ENCODE measurements at places on chromosomes 1 and 21. TPM values are rescaled to one million over a fixed set of nuclear protein-coding genes. Genes with fewer than 3 reads are reported as not detected.

The KAZN gene
- 8.6 TPM for total RNA-seq

The KIAA1614 gene
- 8.4 TPM for total RNA-seq

The AGRN gene
- 95.9 TPM for total RNA-seq

The EVA1C gene
- 8.4 TPM for total RNA-seq

The NECTIN4 gene
- total RNA-seq, result 0.32 TPM

The OR2T2 gene
- total RNA-seq, result not detected

The KPRP gene
- total RNA-seq, result not detected

The ANGEL2 gene
- 41.2 TPM for total RNA-seq

The NR5A2 gene
- total RNA-seq, result not detected

The FMO1 gene
- total RNA-seq, result under 0.01 TPM

The PLA2G5 gene
- not detected for total RNA-seq

The SLC2A5 gene
- 2.2 TPM for total RNA-seq

The CRNN gene
- not detected for total RNA-seq

The STPG1 gene
- 4.2 TPM for total RNA-seq

The USH2A gene
- under 0.01 TPM for total RNA-seq

The FCRL2 gene
- not detected for total RNA-seq

The CASP9 gene
- 5.8 TPM for total RNA-seq

The CAPN9 gene
- not detected for total RNA-seq

The DHDDS gene
- total RNA-seq, result 69.1 TPM

The TTC34 gene
- 0.43 TPM for total RNA-seq

The RIMS3 gene
- 0.32 TPM for total RNA-seq

The SPRR4 gene
- not detected for total RNA-seq

The PLA2G2C gene
- total RNA-seq, result not detected

Data from fibroblast of villous mesenchyme (primary cell).